ENCODE measurements at places on chromosomes 5 and 9.

DNA sequence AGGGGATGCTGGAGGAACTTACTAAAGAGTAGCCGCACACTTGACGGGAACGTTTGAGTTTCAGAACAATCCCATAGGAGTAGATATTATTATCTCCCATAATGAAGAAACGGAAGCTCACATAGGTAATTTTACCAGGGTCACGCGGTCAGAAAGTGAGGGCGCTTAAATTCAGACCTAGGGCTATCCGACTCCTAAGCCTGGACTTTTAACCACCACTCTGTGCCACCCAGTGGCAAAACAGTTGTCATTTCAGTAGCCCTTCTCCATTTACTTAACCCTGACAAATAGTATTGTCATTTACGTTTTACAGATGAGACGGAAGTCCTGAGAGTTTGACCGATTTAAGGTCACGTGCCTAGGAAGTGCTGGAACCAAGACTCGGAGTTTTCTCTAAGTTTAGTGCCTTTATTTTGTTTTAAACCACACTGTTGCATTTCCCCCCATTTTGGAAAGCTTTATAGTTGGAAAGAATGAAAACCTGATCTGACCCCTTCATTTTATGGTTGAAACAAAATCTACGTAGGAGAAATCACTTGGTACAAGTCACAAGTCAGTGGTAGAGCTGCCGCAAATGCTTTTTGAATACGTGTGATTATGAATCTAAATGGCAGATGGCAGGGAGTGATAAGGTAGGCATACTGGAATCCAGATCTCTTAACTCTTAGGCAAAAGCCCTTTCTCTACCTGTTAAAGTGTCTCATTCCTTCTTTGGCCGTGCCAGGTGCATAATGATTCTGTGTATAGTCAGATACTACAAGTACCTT, 650 bp downstream of the MRRF start:
- DNase-seq = peak; percentile 67

DNA sequence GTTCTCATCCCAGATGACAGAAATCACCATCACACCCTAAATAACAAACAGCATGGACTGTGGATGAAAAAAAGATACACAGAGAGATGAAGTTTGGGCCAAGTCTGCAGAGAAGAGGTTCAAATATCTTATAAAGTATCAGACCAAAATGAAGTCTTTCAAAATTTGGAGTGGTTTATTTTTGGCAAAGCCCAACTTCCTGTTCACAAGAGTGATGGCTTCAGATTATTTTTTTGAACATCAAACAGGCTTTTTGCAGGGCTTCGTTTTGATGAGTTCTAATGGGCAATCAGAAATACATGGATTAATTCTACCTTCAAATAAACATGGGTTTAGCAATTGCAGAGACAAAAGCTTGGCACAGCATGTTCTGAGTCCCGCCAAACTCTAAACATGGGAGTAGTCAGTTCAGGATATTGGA, 378.2 kb upstream of the RPS23 start:
- DNase-seq = no peak

GRCh38 chr9:15180124-15180523, 126.9 kb downstream of the TTC39B start:
- no peak for DNase-seq

DNA sequence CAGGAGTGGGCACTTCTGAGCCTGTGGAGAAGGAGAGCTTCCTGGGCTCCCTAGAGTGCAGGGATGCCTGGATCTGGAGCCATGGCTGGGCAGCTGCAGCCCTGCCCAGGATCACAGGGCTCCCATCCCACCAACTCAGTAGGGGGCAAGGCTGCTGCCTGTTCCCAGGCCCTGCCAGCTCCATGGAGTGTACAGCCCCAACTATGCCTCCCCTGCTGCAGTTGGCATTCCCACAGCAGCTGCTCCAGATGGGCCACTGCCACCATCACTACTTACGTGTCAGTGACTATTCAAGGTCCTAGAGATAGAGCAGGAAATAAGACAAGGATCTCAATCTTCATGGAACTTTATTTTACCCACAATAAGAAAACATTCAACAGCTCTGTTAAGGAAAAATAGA, 107.1 kb upstream of the TNPO1 start:
- DNase-seq = no peak

GRCh38 chr9:123948286-123948685, 18.4 kb upstream of the DENND1A start:
- no peak for DNase-seq

- no peak for DNase-seq
Measured at GRCh38 chr9:113940077-113940476, 64.0 kb downstream of the ZNF618 start.

GRCh38 chr5:76305775-76306174, 97.3 kb upstream of the IQGAP2 start:
- DNase-seq = no peak

- no peak for DNase-seq
Measured at GRCh38 chr5:96576876-96577275, 85.3 kb upstream of the CAST start.

All from CD4-positive, alpha-beta T cell treated with Interleukin-21 for 1 hour (primary cell).